ENCODE measurements at places on chromosomes 7 and 10.
A peak's percentile ranks its signal among the peaks of the same experiment; 100 is the strongest.

GRCh38 chr7:99191869-99192596 lies 15.9 kb downstream of the KPNA7 start:
- DNase-seq, result no peak

DNA sequence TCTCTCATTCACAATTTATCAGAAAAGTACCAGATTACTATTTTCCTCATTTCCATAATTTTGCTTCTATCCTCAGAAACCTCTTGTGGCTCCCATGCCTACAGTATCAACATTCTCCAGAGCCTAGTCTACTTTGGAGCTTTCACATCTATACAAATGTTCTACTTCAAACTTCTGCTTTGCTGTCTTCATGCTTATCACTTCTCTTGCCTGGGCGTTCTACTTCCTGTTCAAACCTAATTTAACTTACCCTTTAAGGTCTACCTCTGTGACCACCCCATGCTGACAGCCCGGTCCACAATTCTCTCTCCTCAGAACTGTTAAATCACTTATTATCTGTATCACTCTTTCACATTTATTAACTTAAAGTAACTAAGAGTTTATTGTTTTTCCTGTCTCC lies 6.1 kb upstream of the PTPN12 start:
- DNase-seq, result no peak

DNA sequence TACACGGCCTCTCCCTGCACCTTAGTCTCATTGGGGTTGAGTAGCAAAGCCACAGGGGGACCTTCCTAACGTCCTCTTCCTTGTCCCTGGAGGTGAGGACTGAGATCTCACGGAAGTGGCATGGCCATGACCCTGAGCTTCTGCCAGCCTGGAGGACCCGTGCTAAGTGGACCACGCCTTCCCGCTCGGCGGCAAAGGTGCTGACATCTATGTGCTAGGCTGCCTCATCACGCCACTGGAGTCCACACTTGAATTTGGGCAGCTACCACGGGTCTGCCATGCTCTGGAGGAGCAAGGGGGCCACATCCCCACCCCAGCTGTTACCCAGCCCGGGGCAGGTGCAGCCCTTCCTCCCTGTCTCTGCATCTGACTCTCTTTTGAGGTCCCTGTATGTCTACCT lies 15.3 kb downstream of the GHRHR start:
- DNase-seq, result no peak

DNA sequence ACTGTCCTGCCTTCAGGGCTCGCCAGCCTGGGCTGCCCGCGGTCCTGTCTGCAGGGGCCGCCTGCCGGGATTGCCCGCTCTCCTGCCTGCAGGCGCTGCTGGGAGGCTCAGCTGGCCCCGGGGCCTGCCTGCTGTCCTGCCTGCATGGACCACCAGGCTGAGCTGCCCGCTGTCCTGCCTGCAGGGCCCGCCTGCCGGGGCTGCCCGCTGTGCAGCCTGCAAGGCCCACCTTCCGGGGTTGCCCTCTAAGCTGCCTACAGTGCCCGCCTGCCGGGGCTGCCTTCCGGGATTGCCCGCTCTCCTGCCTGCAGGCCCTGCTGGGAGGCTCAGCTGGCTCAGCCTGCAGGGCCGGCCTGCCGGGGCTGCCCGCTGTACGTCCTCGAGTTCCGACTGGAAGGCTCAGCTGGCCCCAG lies 164.4 kb downstream of the GLRX3 start:
- DNase-seq, result no peak

- DNase-seq, result no peak
Observed at GRCh38 chr7:92769394-92769699, 67.0 kb downstream of the CDK6 start.

GRCh38 chr7:68424658-68425297 lies 1173.5 kb upstream of the AUTS2 start:
- no peak for DNase-seq

- no peak for DNase-seq
Observed at GRCh38 chr7:130872341-130872740, 138.3 kb upstream of the KLF14 start.

- DNase-seq, result no peak
Observed at GRCh38 chr10:59774451-59774850, 21.2 kb upstream of the MRLN start.

- no peak for DNase-seq
Observed at GRCh38 chr10:103621783-103622125, 128.2 kb downstream of the NEURL1 start.

- DNase-seq, result no peak
Observed at GRCh38 chr10:125672884-125673283, 10.1 kb downstream of the TEX36 start.

- DNase-seq, result no peak
Observed at GRCh38 chr10:58859526-58859925, 316.9 kb upstream of the PHYHIPL start.

DNA sequence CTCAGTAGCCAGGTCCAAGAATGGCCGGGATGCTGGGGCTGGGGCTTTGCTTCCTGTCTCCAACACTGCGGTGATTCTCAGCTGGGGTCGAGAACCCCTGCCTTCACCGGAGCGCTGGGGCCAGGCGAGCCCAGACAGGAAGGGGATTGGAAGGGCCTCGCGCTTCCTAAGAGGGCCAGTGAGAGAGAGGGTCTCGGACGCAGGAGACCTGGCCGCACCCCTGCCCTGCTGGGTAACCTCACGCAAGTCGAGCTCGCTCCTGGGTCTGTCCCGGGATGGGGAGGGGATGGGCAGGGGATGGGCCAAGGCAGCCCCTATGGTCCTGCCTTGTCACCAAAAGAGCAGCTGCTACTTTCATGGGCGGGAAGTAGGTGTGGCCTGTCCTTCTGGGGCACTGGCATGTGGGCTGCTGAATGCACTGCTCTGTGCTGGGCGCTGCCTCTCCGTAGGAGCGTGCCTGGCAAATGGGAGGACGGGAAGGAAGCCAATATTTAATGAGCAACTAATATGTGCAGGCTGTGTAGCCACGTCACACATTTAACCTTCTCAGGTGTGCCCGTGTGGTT lies 20.0 kb downstream of the KCNK18 start:
- no peak for DNase-seq

GRCh38 chr7:129644634-129645230 lies 33.2 kb downstream of the NRF1 start:
- DNase-seq, result no peak

DNA sequence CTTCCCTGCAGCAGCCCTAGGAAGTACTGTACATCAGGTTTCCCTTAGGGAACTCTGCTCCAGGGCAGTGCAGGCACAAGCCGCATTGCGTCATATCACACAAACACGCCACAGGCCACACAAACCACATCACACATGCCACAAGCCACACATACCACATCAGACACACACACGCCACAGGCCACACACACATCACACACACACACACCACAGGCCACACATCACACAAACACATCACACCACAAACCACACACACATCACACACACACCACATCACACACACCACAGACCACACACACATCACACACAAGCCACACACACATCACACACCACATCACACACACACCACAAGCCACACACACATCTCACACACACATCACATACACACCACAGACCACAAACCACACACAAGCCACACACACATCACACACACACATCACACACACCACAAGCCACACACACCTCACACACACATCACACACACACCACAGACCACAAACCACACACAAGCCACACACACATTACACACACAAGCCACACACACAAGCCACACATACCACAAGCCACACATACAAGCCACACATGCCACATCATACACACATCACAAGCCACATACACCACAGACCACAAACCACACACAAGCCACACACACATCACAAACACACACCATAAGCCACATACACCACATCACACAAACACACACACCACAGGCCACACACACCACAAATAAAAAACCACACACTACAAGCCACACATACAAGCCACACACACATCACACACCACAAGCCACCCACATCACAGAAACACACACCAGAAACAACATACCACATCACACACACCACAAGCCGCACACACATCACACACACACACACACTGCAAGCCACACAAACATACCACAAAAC lies 53.4 kb downstream of the TMEM209 start:
- no peak for DNase-seq

DNA sequence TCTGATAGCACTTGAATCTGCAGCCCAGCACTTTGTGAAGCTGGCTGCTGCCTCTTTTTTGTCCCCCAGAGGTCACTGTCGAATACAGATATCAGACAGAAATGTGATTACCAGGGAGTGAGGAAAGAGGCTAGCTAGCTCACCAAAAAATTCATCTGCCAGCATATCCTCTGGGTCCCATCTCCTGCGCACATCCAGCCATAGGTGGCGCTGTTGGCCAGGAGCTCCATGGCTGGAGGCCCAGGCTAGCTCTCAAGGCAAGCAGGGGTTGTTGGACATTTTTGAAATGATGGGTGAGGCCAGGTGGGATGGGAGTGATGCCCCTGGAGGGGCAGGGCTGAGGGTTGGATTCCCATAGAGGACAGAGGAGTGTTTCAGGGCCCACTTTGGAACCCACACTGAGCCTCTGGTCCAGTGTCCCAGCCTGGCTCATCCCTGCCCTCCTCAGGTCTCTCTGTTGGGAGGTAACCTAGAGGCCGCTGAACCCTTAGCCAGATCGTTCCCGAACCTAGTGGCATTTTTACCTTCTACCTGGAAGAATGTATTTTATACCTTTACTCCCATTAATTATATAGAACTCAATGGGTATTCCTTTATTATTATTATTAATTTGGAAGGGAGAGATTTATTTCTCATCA lies 14.8 kb downstream of the DPCD start:
- DNase-seq, result peak; percentile 31

GRCh38 chr10:92541583-92541982 lies 32.3 kb downstream of the IDE start:
- DNase-seq, result no peak

Measured in GM04503 (cell line).